Stimulated activated CD4-positive, alpha-beta T cell treated with anti-CD3 and anti-CD28 coated beads, TNF-alpha, amount 100 ng/mL, for 24 hours (primary cell): ENCODE measurements at places on chromosomes 16 and 17.

DNA sequence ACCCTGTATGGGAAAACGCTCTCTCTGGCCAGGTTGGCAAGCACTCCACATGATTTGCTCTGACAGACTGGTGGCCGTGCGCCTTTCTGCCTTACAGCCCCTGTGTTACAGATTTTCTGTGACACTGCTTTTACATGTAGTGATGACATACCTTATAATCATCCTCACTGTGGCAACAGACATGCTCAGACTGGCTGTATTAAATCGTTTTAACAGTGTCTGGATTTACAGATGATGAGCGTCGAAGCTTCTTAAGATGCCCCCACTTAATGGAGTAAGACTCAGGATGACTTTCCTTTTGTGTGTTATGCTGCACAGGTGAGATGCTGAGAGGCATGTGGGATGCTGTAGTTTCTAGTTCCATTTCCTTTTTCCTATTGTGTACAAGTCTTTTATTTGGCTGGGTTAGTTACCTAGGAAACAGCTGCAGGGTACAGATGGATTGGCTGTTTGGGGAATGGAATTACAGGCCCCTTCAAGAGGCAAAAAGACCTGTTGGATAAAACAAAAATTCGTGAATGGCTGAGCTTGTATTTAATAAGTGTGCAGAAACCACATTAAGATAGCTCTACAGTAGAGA lies 20.9 kb upstream of the VWA3A start:
- DNase-seq: no peak

DNA sequence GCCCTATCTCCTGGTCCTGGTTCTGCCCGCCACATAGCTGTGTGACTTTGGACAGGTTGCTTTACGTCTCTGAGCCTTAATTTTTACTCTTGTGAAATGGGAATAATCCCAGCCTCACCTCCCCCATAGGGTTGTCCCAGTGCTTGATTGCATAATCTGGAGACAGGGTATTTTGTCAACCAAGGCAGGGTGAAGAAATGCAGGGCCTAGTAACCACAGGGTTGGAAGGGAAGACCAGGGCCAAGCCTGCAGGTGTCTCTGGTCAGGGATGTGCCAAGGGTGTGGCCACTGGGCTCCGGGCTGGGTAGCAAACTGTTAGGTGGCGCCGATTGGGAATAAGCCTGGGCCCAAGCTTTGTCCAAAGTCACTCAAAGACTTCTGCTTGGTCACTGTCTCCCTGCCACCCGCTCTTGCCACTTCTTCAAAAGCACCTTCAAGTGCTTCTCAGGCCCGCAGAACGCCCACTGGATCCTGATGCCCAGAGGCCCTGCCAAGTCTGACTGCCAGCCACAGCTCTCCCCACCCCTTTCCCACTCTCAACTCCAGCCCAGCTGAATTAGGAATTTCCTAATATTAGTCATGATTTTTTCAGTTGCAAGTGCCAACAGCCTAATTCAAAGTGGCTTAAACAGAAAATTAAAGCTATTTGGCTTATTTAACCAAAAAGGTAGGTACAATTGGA lies 20.6 kb upstream of the COL1A1 start:
- no peak for DNase-seq

- DNase-seq: peak; percentile 55
Observed at GRCh38 chr17:78272181-78272913, 40.9 kb downstream of the TMEM235 start.

DNA sequence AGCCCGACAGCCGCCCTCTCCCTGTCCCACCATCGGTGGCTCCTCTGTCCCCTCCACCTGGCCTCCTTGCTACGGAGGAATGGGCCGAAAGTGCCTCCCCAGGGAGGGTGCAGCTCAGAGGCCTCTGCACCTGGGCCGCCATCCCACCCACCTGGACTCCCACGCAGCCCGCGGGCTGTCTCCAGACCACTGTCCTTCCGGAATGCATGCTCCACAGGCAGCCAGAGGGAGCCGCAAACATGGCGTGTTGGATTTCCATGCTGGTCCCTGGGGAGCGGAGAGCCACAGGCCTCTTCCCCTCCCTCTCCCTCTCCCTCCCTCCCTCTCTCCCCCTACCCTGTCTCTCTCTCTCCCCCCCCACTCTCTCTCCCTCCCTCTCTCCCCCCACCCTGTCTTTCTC lies 3.0 kb downstream of the SSTR5 start:
- DNase-seq: no peak

DNA sequence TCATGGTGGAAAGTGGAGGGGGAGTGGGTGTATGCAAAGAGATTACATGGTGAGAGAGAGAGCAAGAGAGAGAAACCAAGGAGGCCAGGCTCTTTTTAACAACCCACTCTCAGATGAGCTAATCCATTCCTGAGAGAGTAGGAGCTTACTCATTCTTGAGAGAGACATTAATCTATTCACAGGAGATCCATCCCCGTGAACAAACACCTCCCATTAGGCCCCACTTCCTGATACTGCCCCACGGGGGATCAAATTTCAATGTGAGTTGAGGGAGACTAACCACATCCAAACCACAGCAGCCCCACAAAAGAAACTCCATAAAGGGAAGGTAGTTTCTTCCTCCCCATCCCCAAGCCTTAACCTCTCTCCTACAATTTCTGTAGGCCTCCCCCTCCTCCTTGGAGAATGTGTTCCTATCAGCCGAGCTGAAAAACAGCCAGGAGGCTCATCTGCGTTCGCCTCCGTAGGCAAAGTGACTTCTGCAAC lies 450.0 kb downstream of the NPIPA7 start:
- DNase-seq: no peak

GRCh38 chr17:5588584-5588983 lies 4.3 kb upstream of the NLRP1 start:
- no peak for DNase-seq

- no peak for DNase-seq
Observed at GRCh38 chr16:54244061-54244886, 42.3 kb downstream of the IRX3 start.

DNA sequence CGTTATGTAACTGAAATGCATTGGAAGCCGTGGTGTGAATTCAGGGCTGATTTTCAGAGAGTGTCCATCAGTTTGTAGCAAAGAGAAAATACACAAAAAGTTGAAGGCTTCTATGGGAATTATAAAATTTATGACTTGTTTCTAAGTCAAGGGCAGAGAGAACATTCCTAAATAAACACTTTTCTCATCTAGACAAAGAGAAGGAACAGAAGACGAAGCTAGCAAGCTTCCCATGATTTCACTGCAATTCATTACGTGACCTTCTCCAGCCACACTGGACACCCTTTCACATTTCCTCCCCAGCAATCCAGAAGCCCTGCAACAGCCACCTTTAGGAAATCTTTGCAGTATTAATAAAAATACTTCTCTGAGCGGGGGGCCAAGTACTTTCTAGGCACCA lies 67.8 kb downstream of the TMEM100 start:
- DNase-seq: no peak

DNA sequence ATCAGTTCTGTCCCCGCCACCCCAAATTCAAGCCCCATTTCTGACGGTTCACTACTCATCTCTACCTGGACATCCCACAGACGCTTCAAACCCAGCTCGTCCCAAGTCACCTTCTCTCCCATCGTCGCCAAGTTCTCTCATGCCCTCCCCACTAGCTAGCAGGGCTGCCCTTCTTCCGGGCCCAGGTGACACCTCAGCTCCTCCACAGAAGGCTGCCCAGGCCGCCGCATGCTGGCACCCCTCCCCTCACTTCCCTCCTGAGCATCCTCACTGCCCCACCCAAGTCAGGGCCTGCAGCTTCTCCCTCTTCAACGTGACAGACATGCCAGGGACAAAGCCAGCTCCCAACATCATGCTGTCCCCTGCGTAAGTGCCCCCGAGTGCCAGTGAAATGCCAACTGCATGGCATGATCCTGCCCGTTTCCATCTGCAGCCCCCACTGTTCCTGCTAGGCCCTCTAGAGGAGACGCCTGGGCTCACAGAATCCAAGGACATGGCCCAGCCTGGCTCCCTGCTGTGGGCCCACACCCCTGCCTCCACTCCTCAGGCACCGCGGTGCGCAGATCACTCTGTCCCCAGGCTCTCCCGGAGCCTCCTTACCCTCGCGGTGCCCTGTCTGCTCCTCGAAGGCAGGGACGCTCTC lies 5.9 kb downstream of the CYB561 start:
- DNase-seq: no peak

DNA sequence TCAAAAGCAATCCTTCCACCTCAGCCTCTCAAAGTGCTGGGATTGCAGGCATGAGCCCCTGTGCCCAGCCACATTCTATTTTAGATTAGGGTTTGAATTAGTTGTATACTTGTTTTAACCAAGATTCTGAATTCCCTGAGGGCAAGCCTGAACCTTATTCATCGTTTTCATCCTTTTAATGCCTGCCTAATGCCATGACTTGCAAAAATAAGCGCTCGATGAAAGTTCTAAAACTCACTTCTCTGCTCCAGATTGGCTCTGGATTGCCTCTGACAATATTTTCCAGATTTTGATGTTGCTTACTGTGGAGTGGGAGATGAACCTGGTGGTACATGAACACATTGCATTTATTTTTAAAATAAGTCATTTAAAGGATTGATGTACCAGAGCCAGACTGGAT lies 90.9 kb upstream of the CACNG3 start:
- DNase-seq: no peak

- DNase-seq: no peak
Observed at GRCh38 chr17:15947976-15948752, 3.2 kb downstream of the ADORA2B start.

GRCh38 chr17:35022536-35023063 lies 40.9 kb downstream of the RFFL start:
- DNase-seq: peak; percentile 73
